ENCODE measurements at places on chromosomes 2 and 18.

GRCh38 chr2:31675485-31675901, 94.8 kb upstream of the SRD5A2 start:
- no peak for DNase-seq

- no peak for DNase-seq
These were observed 1113.3 kb downstream of the TSN start for GRCh38 chr2:122868646-122869275.

GRCh38 chr2:165794536-165794928, 485 bp upstream of the GALNT3 start:
- no peak for DNase-seq

DNA sequence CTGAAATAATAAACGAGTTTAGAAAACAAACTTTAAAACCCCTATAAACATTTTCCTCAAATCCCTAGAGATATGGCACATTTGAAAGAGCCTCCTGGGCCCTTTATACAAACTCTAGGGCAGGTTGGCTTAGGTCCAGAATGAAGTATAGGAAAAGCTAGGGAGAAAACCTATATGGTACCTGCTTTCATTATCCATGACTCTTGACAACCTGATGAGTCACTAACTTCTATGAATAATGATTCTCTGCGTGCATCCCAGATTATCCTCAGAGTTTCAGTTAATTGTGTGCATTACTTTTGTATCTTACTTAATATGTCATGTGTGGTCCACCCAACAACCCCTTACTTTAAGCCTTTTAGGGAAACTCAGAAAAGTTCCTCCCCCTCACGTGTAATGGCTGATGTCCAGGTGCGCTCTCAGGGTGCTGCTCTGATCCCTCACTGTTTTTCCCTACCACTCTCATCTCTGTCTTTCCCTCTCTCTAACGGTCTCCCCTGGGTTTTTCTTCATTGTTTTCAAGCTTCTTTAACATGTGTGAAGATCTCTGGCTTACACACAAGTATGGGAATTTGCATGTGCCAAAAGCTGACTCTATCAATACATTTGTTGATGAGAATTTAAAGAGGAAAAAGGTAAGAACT, 78.5 kb downstream of the LRP1B start:
- no peak for DNase-seq

DNA sequence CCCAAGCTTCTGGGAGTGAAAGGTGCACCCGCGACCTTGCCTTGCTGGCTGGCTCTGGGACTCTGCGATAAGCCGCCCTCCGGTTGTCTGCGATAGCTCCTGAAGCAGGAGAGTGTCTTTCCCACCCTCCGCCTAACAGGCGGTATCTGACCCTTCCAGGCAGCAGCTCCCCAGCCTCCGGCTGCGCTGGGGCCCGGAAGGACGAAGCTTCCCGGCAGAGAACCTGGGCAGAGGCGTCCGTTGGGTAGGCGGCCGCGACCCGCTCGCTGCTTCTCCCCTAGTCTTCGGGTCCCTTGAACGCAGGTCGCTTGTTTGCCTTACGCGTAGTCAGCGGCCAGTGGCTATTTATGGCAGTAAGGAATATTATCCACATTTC, 446 bp upstream of the RHBDD1 start:
- no peak for DNase-seq

DNA sequence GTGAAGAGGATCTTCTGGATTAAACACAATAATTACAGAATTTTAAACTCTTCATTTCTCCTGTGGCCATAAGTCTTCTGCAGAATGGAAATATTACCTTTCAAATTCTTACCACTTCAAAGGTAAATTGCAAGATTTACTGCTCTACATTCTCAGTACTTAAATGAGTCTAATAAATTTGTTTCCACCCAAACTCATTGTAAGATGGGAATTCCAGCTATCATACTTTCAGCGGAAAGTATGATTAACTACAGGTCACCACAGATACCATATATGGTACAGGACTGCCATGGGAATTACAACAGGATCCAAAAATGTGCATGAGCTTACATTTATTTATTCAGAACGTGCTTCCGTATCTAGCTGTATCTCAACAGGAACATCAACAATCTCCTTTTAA, 3.1 kb downstream of the DSC3 start:
- DNase-seq: no peak

DNA sequence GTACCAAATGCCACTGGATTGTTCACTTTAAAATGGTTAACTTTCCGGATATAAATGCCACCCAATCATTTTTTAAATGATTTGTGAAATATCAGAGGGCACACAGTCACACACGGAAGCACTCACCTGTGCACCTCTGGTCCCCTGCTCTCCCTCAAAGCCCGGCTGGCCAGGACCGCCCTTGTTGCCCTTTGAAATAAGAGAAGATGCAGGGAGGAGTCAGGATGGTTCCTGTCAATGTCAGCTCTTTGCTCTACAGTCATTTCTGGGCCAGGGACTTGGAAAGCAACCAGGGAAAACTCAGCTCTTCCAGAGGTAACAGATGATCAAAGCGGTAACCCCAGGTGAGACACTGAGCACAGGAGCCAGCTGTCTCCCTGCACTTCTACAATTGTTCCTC, 60.7 kb downstream of the COL6A3 start:
- no peak for DNase-seq

DNA sequence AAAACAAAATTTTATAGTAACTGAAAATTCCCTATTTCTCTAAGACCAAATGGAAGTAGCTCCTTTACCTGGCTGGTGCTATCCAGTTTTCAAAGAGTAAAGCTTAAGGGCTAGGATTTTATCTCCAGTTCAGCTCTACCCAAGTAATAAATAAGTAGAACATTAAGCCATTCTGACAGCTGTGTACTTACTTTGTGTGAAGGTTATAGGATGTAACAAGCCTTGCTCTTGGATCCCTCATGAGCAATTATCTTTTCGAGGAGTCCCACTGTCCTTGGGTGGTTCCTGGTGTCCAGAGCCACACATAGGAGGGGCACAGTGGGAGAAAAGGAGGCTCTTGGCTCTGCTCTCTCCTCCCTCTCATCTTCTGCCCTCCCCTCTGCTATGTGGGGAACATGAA, 45.5 kb downstream of the KIF5C start:
- DNase-seq: no peak

DNA sequence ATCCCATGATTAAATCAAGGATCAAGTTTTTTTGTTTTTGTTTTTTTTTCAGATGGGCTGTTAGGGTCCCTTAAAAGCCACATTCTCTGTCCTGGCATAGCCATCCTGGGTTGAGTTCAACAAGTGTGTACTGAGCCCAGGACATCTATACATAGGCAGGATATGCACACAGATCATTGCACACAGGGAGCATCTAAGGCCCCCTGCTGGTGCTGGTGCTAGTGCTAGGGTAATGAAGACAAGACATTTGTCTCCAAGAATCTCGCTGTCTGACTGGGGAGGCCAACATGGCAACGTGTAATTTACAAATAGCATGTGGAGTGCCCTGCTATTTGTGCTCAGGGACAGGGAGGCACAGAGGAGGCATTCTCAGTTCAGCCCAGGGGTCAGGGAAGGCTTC, 124.5 kb downstream of the VAPA start:
- DNase-seq: no peak

- DNase-seq: no peak
These were observed 885 bp upstream of the DSEL start for GRCh38 chr18:67517444-67517765.

DNA sequence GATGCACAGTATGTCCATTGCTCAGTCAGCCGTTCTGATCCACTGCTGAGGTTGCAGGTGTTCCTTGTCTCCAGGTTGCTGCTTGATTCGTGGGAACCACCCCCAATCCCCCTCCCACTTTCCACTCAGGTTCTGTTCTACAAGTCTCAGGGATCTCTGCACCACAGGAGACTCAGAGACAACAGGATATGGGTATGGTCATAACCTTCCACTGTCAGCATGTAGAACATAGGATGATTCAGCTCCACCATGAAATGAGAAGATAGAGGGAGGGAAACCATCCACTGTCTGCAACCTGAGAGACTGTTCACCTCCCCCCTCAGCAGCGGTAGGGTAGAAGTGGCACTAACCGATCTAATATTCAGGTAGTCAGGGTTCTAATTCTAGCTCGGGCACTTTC, 19.0 kb upstream of the KLF7 start:
- no peak for DNase-seq

GRCh38 chr2:236309669-236310029, 45.4 kb upstream of the ASB18 start:
- no peak for DNase-seq

- no peak for DNase-seq
These were observed 203.5 kb downstream of the CYP26B1 start for GRCh38 chr2:71944183-71944550.

- no peak for DNase-seq
These were observed 199.0 kb downstream of the EIPR1 start for GRCh38 chr2:3178578-3179031.

DNA sequence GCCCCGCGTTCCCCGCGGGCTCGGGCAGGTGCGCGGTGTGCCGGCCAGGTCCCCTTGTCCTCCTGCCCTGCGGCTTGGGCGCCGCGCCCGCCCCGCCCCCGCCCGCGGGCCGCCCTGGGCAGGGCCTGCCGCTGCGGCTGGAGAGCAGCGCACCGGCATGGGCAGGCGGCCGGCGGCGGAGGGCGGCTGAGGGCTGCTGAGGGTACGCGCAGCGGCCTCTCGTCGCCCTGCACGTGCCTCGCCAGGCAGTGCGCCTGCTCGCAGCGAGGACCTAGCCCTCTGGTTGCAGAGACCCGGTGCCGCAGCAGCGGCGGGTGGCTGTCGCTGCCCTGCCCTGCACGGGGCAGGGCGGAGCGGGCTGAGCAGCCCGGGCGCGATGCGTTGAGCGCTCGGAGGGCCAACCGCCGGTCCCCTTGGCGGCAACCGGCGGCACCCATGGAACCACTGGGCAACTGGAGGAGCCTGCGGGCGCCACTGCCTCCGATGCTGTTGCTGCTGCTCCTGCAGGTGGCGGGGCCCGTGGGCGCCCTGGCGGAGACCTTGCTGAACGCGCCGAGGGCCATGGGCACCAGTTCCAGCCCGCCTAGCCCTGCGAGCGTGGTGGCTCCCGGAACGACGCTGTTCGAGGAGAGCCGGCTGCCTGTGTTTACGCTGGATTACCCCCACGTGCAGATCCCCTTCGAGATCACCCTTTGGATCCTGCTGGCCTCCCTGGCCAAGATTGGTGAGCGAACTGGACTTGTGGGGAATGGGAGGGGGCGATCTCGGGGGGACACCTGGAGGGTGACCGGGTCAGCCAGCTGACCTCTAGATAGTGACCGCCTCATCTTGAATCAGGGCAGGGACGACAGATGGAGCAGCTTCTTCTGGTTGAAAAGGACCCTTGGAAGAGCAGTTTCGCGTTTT, at the start of gene SLC9A2:
Gene SLC9A2 (plus strand): TSS at position 140 of the 906 bp plus-strand sequence. CDS start 296 bp downstream, at position 436.
- no peak for DNase-seq

DNA sequence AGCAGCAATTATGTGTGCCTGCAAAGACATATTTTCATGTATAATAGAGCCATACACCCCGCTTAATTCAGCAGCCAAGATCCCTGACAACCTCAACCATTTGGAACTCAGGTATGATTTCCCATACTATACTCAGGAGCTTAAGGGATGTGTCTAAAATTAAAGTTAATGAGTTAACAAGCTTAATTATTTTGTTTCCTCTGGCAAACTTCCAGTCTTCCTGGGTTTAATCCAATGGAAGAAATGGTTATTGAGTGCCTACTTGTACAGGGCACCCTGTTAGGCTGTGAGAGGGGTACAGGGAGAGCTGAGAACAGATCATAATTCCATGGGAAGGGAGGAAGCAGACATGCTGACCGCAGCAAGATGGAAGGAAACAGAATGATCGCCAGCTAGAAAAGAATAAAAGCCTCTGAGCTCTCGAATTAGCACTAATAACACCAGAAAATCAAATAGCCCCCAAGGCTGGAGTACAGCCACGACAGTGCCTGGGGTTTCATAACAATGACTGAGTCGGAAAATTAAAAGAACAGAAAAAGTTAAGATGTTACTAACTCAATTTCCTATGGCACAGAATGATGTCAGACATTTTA, 20.8 kb upstream of the CEP68 start:
- no peak for DNase-seq

DNA sequence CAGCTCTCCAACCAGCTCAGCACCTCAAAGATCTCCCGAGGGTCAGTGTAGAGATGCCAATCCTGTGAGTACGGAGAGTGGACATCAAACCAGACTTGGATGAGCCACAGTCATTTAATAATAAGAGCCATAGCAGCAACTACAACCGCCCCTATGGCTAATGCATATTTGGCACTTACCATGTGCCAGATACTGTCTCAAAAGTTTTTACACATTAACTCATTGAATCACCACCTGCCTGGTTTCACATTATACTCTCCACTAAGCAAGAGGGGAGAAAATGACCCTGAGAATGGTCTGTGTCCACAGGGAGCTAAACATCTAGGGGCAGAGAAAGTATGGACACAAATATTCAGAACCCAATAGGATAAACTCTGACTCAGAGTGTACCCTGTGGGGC, 2.6 kb downstream of the CNPPD1 start:
- DNase-seq: no peak

GRCh38 chr2:160603771-160604510, 110.3 kb upstream of the RBMS1 start:
- no peak for DNase-seq

- DNase-seq: no peak
These were observed 21.6 kb downstream of the EIPR1 start for GRCh38 chr2:3355951-3356569.

DNA sequence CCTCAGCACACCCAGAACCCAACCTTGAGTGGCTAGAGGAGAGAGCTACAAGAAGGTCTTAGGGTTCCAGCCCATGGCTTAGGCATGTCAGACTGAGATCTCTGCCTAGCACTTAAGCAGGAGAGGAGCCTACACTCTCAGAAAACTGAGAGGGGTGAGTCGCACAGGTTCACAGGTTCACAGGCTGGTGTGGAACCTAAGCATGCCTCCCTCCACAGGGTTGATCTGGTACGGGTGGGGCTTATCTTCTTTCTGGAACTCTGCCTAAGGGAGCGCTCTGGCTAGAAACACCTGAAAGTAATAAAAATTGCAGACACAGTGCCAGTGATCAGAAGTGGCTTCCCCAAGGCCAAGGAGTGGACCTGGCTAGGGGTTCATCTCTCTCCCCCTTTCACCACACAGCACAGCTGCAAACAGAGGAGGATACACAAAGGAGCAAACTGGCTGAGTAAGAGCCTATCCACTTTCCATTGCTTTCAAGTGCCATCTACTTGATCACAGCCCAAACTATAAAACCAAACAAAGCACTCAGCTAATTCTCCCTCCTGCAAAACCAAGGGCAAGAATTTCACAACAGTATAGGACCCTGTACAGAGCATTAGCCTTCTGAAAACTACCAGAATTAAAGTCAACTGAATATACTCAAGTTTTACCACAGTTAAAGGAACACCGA, 481.9 kb upstream of the SETBP1 start:
- no peak for DNase-seq

All from HFF-Myc (cell line).